Tibial nerve (tissue), 4 donors: ENCODE measurements at places on chromosomes 5 and 9.

GRCh38 chr5:120516805-120517204, 52.7 kb downstream of the PRR16 start:
- no peak overlapping the region for H3K4me3 ChIP-seq
- no peaks in the 10 kb centered on the region for H3K27me3 ChIP-seq
- no peaks in the 10 kb centered on the region for H3K4me1 ChIP-seq
- DNase-seq: no peak

- H3K4me3 ChIP-seq: no peak overlapping the region
- no peak for DNase-seq
- H3K27ac ChIP-seq: no peak overlapping the region
- H3K4me1 ChIP-seq: no peaks in the 10 kb centered on the region
These were observed 84.2 kb downstream of the YIPF5 start for GRCh38 chr5:144086295-144086694.

DNA sequence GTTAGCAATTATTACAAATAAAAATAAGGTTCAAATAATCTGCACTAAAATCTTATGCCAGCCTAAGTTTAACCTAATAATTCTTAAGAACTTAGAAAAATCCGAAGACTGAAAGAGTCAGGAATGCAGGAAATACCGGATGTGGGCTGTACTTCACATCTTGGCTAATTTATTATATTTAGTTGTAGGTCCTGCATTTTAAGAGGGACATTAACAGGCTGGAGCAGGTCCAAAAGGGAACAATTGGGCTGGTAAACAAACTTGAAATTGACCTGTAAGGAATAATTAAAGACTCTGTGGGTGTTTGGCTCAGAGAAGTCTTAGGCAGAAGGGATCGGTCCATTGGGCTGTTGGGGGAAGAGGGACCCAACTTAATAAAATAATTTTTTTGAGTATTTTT, 18.4 kb downstream of the GLRA1 start:
- no peak overlapping the region for H3K27ac ChIP-seq
- H3K4me1 ChIP-seq: no peaks in the 10 kb centered on the region
- no peaks in the 10 kb centered on the region for H3K36me3 ChIP-seq
- no peak overlapping the region for H3K4me3 ChIP-seq

DNA sequence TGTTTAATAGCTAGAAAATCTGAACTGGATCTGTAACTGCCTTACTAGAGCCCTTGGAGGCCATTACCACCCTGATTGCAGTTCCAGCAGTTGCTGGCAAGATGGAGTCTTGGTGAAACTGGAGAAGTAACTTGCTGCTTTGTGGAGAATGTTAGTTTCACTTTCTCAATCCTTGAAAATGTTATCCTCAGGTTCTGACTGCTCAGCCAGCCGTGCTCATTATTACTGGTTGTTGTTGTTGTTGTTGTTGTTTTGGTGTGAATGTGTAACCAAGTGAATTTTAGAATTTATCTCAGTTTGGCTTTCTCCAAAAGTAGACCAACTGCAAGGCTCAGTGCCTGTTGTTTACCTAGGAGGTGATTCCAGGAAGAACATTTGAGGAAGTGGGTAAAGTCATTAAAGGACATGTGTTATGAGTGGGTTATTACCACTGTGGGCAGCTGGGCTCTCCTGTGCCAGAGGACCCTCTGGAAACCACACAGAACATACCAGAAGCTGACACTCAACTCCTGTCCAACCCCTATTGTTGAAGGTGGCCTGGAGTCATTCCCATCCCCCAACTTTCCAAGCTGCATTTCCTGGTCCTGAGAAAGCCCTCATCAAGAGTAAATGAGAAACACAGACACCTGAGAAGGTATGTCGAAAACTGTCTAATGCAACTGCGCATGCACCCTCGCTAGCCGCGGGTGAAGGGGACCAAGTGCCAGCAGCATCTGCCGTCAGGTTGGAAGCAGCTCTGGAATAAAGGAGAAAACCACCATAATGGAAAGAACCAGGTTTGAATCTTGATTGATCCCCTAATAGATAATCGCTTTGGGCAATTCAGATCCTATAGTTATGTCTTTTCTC, 111.6 kb downstream of the CMYA5 start:
- H3K36me3 ChIP-seq: no peaks in the 10 kb centered on the region
- H3K4me3 ChIP-seq: no peak overlapping the region
- no peak overlapping the region for H3K27ac ChIP-seq
- no peaks in the 10 kb centered on the region for H3K4me1 ChIP-seq
- no peaks in the 10 kb centered on the region for H3K27me3 ChIP-seq

DNA sequence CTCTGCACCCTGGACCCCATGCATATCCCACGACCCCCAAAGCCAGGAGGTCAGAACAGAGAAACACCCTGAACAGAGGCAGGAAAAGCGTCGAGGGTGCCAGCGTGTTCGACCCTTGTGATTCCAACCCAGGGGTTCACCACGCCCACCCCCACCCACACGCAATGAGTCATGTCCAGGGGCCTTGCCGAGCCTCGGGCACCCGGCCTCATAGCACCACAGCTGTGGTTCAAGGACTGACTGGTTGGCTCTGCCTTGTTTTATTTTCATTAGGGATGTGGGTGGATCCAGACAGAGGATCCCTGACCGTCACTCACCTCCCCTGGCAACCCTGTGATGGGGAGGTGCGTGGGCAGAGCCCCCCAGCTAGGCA, 9.5 kb upstream of the QSOX2 start:
- H3K27ac ChIP-seq: no peak overlapping the region
- H3K27me3 ChIP-seq: no peaks in the 10 kb centered on the region
- no peaks in the 10 kb centered on the region for H3K4me1 ChIP-seq
- no peak for DNase-seq
- no peaks in the 10 kb centered on the region for H3K36me3 ChIP-seq
